ENCODE measurements at places on chromosomes 1 and 21.

- DNase-seq = no peak
These were observed 19.5 kb upstream of the PADI3 start for GRCh38 chr1:17229379-17229778.

DNA sequence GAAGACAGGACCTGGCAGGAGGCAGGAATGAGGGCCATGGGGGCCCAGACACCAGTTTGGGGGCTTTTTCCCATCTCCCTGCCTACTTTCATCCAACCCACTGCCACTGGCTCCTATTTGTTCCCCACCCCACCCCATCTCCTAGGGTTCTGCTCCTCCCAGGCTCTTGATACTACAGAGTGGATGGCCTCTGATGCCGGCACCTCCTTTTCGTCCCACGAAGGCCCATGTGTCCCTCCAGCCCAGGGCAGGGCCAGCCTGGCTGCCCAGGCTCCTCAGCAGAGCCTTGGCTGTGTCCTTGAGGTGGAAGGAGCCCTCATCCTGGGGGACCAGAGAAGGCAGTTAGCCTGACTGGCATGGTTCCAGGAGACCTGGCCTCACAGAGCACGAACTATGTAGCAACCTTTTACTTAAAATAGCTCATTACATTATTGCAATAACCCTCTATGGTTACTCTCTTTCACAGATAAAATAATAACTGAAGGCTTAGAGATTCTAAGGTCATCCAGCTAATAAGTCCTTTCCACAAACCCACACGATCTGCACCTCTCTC, 3.5 kb downstream of the POMGNT1 start:
- no peak for DNase-seq

DNA sequence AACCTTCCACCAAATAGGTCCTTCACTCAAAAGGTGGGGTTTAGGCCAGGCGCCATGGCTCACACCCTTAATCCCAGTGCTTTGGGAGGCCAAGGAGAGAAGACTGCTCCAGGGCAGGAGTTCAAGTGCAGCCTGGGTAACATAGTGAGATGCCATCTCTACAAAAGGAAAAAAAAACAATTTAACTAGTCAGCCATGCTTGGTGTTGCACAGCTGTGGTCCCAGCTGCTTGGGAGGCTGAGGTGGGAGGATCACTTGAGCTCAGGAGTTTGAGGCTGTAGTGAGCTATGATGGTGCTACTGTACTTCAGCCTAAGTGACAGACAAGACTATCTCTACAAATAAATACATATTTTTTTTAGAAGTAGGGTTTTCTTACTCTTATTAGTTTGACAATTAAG, 617.5 kb downstream of the KIF26B start:
- DNase-seq = no peak

DNA sequence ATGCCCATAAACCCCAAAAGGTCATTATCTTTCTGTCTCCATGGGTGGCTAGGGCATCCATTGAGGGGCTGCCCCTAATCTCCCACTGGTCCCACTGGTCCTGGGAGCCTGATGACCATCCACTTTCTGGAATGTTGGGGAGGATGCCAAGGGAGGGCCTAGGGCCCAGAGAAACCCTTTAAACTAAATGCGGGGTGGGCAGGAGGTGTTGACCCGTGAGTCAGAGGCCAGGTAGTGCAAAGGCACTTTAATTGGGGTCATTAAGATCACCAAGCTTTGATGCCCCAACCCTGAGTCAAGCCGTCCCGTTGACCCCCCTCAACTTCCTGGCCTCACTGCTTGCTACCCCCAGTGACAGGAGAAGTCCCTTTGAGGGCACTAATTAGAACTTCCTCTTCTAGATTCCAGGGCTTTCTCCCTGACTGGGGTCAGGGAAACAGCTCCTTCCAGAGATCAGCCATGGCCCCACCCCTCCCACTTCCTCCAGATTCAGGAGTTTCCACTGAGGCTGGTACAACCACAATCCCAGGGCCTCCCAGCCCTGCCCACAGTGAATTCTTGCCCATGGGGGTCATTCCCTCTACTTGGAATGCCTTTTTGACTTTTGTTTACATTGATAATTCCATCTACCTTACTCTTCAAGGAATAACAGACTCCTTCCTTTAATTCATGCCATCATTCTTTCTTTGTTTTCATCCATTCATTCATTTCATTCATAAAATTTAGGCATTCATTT, 15.5 kb upstream of the SERINC2 start:
- no peak for DNase-seq

- DNase-seq = no peak
These were observed 351.6 kb upstream of the B3GALT2 start for GRCh38 chr1:193538003-193538354.

GRCh38 chr1:64480999-64481772, 11.3 kb downstream of the CACHD1 start:
- no peak for DNase-seq

DNA sequence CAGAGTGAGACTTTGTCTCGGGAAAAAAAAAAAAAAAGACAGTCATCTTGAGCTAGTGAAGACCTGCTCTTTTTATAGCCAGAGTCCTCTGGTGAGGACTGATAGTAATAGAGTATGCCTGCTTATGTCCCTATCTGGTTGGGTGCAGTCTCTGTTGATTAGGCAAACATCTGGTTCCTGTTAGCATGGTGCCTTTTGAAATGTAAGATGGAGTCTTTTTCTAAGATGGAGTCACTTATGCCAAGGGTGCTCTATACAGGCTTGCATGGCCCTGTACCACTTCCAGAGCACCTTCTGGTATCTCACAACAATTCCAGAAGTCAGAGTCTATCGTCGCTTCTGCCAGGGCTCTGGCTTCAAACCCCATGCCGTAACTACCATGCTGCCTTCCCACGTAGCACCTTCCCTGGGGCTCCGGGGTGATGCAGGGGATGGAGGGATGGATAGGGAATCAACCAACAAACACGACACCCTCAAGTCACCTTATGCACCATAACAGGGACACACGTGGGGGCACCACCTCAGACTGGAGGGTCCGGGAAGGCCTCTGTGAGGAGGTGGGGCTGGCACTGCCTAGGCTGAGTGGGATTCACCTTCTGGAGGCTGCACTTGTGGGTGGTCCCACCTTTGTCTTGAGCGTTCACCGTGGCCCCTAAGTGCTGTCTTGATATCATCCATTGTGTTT, 11.6 kb upstream of the PADI6 start:
- DNase-seq = no peak

GRCh38 chr1:110612060-110612745, 6.0 kb upstream of the KCNA2 start:
- DNase-seq = no peak

DNA sequence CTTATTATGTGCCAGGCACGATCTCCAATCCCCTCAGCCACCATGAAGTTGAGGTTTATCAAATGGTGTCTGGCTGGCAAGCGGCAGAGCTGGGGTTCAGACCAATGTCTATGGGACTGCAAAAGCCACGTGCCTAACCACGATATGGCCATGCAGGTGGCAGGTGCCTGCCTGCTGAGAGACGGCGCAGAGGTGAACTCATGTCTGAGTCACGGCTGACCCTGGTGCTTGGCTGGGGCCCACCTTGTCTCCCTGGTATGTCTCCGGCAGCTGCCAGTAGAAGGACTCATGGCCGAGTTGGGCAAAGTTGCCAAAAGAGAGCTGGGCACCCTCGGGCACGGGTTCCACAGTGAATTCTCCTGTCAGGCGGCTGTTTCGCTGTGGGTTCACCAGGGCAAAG, 59.9 kb downstream of the LDLRAD2 start:
- no peak for DNase-seq

GRCh38 chr1:198001776-198002408, 84.7 kb downstream of the LHX9 start:
- no peak for DNase-seq

DNA sequence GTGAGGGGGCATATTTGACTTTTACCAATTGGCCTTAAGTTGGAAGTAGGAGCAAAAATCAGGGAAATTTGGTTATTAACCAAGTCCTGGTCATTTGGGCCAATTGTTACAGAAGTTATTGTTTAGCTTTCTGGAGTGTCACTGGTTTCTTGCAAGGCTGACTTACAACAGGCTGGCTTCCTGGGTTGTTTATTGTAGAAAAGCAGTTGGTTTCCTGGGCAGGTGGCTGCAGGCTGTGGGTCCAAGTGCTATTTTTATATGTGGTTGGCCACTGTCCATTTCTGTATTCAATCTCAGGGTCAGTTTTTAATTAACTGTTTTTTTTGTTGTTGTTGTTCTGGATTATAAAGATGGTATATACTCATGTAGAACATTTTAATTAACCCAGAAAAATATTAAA, 174.1 kb downstream of the KCNJ6 start:
- DNase-seq = no peak

DNA sequence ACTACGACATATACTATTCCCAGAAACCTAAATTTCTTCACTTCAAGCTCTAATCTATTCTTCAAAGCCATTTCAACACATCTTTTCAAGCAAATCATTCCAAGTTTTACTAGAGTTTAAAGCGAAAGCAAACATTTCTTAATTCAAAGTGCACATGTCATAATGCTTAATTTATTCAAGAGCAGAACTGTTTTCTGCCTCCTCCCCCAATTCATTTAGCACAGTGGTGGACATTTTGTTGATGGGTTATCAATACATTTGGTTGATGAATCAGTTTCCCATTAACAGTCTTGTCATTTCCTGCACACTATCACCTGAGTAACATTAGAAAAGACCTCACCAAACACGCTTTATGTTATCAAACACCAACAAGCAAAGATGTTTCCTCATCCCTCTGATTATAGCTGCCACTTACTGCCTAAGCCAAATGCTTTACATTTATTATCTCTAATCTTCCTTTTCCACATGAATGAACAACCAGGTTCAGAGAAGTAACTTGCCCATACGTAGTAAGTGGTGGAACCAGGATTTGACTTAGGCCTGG, 2.0 kb downstream of the SRSF4 start:
- DNase-seq = no peak

- DNase-seq = no peak
These were observed 111.8 kb downstream of the POU2F1 start for GRCh38 chr1:167332503-167332902.

GRCh38 chr1:53521924-53522552, 62.8 kb downstream of the DMRTB1 start:
- DNase-seq = peak; percentile 55

DNA sequence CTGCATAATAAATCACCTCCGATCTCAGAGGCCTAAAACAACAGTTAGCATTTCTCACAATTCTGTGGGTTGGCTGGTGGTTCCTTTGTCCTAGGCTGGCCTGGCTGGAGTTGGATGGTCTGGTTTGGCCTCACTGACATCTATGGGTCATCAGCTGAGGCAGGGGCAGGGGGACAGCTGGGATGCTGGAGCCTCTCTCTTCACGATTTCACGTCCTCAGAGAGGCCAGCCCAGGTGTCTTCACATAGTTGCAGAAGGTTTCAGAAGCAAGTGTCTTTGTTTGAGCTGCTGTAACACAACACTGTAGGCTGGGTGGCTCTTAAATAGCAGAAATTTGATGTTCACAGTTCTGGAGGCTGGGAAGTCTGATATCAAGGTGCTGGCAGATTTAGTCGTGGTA, 155.5 kb upstream of the CACNA1E start:
- no peak for DNase-seq

GRCh38 chr21:26001356-26001755, 169.2 kb downstream of the APP start:
- DNase-seq = no peak

DNA sequence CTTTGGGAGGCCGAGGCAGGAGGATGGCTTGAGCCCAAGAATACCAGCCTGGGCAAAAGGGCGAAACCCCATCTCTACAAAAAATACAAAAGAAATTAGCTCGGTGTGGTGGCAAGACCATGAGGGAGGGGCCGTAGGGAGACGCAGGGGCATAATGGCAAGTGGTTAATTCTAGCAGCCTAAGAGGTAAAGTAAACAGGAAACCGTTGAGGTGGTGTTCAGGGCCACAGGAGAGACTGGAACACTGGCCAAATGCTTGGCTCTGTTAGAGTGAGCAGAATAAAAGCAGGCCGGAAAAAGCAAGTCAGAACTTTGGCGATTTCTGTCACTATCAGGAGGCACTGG, 89.2 kb downstream of the RIPK4 start:
- no peak for DNase-seq

GRCh38 chr1:25933479-25934365, 27.5 kb upstream of the STMN1 start:
- DNase-seq = no peak

GRCh38 chr1:6331543-6332273, 61.9 kb downstream of the ACOT7 start:
- DNase-seq = peak; percentile 62

DNA sequence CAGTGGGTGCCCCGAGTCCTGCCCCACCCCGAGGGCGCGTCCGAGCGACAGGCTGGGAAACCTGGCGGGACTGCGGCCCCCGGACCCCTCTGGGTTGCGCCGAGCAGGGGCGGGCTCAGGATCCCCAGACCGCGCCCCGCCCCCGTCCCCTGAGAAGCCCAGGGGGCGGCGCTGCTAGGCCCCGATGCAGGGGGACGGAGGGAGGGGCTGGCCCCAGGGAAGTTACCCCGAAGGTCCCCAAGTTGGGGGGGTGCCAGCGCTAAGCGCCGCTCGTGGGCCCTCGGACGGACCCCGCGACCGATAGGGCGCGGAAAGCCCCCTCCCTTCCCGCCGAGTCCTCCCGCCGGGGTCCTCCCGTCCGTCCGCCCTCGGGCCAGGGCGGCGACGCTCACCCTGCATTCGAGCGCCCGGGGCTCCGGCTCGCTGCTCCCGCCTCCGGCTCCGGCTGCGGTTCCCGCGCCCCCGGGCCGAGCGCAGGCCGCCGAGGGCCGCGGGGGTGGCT, 414 bp downstream of the GPR153 start:
- DNase-seq = peak; percentile 81

DNA sequence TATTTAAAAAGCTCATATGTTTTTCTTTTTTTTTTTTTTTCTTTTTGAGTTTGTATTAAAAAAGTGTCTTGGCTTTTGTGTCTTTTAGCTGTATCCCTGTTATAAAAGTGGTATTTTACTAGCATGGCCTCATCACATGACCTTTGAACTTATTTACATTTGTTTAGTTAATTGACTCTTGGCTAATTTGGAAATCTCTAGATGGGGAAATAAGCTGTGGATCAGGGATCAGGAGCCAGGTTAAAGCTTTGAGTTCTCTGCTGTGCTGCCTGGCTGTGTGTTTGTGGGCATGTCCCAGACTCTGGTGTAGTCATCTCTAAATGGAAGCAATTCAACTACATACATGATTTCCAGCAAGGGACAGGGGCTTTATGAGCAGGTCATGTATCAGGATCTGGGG, 56.5 kb downstream of the HHAT start:
- DNase-seq = no peak
